ENCODE measurements at places on chromosomes 6 and 20.

GRCh38 chr6:156689656-156690055, 87.5 kb upstream of the ARID1B start:
- no peak for DNase-seq

GRCh38 chr6:6886886-6887285, 220.9 kb upstream of the RREB1 start:
- DNase-seq = no peak

GRCh38 chr20:54475334-54476168, at the start of gene DOK5:
Gene DOK5, plus strand, starts transcription at chr20:54475593. Its CDS starts 354 bp downstream, at chr20:54475947.
- DNase-seq = no peak

GRCh38 chr6:129894921-129895320, 33.8 kb upstream of the TMEM244 start:
- DNase-seq = no peak

DNA sequence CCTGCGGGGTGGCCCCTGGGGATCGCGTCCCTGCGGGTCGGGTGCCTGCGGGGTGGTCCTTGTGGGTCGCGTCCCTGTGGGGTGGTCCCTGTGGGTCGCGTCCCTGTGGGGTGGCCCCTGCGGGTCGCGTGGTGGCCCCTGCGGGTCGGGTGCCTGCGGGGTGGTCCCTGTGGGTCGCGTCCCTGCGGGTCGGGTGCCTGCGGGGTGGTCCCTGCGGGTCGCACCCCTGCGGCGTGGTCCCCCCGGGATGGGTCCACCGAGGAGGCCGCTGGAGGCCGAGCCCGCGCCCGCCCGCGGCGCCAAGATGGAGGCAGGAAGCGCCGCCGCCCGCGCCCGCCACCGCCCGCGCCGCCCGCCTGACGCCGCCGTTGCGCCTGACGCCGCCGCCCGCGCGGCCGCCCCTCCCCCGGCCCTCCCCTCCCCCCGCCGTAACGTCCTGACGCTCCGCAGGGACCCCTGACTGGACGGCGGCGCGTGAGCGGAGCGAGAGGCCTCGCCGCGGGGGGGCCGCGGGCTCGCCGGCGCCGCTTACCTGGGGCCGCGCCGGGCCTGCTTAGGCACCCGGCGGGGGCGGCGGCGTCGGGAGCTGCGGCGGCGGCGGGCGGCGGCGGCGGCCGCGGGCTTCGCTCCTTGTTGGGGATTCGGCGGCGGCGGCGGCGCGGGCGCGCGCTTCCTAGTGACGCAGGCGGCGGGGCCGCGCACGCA, at the start of gene GMEB2:
TSS of gene GMEB2 (minus strand) at position 678 of the 705 bp plus-strand sequence. CDS start 7,704 bp downstream, outside the sequence.
- peak; percentile 34 for DNase-seq

DNA sequence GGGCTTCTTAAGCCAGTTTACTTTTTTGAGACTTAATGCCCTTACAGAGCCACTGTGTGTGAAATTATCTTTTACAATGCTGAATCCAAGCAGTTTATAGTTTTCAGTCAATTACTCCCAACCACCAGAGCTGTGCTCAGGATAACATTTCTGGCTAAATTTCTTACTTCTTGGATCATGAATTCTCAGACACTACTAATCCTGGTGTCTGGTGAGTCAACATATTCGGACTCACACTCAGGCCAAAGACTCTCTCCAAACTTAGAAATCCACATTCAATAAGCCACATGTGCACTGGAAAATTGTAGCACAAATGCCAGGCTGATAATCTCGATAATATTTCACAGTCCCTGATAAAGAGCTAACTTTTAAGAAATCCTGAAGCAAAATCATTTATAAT, 49.0 kb downstream of the PTPRT start:
- no peak for DNase-seq

DNA sequence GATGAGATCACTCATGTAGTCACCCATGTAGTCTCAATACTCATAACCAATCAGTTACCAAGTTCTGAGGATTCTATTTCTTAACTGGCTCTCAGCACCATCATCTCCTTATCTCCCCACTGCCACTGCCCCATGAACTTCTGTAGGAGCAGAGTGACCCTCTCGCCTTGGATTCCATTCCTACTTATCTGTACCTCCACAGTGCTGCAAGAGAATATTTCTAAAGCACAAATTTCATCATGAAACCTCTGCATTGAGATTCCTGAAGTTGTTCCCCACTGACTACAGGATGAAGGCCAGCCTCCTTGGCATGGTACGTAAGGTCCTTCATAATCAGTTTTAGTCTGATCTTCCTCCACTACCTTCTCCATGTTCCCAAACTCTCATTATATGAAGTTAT, 34.8 kb downstream of the BACH2 start:
- no peak for DNase-seq

- DNase-seq = no peak
Measured at GRCh38 chr6:113147544-113147943, 709.6 kb upstream of the MARCKS start.

DNA sequence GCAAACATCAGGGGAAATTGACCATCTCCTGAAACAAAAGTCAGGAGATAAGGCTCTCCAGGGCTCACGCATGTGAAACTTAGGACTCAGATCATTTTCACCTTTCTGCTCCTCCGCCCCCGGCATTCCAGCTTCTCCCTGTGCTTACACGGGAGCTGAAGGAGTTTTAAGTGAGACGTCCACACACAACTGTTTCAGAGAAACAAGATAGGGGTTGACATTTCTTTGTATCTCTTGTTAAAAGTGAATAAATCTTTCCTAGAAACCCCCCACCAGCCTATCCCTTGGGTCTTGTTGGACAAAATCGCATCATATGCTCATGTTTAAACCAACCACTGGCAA, 46.1 kb downstream of the FAM50B start:
- no peak for DNase-seq

- no peak for DNase-seq
Measured at GRCh38 chr20:37810027-37810426, 92.9 kb upstream of the VSTM2L start.

- DNase-seq = no peak
Measured at GRCh38 chr20:18987781-18988360, 174.3 kb downstream of the SCP2D1 start.

GRCh38 chr20:40630713-40631112, 58.3 kb downstream of the MAFB start:
- DNase-seq = no peak

- no peak for DNase-seq
Measured at GRCh38 chr20:10350188-10350842, 83.7 kb downstream of the MKKS start.

GRCh38 chr6:143140767-143141166, 80.1 kb downstream of the AIG1 start:
- DNase-seq = no peak

- no peak for DNase-seq
Measured at GRCh38 chr6:159701413-159701999, 8.5 kb upstream of the SOD2 start.

DNA sequence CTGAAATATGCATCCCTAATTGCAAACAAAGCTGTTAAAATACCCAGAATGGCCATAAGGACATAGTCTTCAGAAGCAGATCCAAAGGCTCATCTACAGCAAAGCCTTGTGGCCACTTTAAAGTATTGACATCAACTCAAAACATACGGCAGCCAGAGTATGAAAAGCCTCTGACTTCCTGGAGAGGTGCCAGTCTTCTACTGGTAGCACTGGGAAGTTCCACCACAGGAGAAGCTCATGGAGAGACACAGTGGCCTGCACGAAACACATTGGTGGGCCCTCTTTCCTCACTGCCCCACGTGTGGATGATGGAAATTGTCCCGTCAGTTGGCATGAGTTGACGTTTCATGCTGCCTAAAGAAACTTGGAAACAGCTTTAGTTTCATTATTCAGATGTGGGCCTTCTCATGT, 202.6 kb upstream of the HEY2 start:
- DNase-seq = no peak

DNA sequence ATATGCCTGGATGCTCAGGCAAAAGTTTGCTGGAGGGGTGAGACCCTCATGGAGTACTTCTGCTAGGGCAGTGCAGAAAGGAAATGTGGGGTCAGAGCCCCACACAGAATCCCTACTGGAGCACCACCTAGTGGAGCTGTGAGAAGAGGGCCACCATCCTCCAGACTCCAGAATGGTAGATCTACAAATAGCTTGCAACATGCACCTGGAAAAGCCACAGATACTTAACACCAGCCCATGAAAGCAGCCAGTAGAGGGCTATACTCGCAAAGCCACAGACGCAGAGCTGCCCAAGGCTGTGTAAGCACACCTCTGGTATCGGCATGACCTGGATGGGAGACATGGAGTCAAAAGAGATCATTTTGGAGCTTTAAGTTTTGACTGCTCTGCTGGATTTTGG, 60.7 kb upstream of the GJE1 start:
- no peak for DNase-seq

DNA sequence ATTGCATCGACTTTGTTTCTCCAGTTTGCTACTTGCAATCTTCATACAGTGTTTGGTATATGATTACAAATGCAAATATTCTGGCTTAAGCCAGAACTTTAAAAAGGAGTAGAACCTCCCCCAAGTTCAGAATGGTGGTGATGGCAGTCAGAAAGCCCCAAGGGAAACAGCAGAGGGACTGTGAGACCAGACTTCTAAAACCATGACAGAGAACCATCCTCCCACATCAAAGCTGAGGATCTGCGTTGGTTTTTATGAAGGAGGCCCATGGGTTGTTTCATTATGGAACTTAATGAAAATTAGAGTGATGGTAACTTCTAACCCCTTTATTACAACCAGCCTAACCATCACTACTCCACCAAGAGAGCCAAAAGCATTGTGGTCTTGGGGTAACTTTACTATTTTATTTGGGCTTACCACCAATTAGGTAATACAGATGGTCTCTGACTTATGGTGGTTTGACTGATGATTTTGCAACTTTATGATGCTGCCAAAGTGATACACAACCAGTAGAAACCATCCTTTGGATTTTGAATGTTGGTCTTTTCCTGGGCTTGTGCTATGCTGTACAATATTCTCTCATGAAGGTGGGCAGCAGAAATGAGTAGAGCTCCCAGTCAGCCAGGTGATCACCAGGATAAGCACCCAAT, 10.9 kb upstream of the MRS2 start:
- DNase-seq = no peak

- DNase-seq = no peak
Measured at GRCh38 chr6:96381246-96381645, 140.4 kb upstream of the UFL1 start.

GRCh38 chr20:44273231-44274215, 26.4 kb downstream of the GDAP1L1 start:
- DNase-seq = no peak

DNA sequence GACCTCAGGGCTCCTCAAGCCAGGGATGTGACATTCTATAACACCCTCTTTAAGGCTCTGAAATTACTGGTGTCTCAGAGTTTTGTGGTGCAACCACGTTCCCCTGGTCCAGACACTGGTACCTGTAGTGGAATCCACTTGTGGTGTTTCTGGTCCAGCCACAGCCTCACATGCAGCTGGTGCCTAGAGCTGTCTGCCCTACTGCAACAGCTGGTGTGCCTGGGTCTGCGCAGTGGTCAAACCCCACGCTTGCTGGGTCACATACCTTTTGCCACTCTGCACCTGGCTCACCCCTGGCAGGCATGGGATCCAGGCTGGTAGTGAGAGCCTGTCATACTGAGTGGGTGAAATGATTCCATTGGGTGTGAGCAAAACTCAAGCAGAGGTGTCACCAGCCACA, 1230.2 kb upstream of the EYS start:
- DNase-seq = no peak

DNA sequence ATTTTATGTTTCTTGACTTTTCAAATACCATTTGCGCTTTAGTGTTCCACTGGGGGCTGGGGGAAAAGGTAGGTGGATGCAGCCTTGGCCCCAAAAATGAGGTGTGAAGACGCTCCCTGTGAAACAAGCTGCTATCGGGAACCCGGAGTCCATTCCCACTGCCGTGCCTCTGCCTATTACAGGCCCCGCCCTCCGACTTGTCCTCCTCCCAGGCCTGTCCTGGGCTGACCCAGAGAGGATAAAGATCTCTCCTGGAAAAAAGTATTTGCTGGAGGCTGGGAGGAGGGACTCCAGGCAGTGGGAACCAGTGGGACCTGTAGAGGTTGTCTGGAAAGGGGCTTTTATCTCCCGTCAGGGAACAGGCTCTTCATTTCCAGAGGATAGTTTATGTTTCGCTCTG, 215.0 kb downstream of the SLC24A3 start:
- DNase-seq = no peak

GRCh38 chr6:166957805-166958076, 1.4 kb upstream of the RNASET2 start:
- no peak for DNase-seq

GRCh38 chr20:43722153-43722505, 4.7 kb downstream of the GTSF1L start:
- DNase-seq = no peak

DNA sequence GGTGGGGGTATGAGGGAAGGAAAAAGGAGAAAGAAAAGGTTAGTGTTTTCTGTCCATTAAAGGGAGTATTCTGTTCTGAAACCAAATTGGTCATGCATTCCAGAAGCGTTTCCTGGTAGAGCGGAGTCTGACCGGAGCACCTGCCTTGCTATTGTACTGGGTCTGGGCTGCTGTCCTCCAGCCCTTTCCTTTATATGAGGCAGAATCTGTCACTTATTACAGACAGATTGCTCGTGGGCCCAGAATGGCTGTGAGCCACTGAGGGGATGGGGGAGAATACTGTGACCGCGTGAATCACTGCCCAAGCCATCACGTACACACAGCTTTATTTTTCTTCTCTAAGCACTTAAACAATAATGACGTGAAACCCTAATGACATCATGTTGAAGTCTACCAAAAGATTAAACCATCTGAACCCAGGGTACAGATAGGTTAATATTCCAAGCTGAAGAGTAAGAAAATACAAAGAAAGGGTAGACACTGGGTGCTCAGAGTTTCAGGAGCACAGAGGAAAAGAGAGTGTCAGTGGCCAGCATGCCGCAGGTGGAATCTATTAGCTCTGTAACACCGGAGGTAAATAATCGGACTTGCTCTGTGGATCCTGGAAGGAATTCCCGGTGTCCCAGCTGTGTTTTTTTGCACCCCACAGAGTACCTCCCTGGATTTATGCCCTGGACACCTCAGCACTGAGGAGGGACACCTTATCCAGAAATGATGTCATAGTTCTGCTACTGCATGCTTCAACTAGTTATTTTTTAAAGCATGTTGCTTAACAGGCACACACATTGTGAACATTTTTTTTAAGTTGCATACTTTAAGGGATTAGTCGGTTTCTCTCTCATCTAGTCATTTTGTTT, 573.3 kb downstream of the PKHD1 start:
- no peak for DNase-seq

DNA sequence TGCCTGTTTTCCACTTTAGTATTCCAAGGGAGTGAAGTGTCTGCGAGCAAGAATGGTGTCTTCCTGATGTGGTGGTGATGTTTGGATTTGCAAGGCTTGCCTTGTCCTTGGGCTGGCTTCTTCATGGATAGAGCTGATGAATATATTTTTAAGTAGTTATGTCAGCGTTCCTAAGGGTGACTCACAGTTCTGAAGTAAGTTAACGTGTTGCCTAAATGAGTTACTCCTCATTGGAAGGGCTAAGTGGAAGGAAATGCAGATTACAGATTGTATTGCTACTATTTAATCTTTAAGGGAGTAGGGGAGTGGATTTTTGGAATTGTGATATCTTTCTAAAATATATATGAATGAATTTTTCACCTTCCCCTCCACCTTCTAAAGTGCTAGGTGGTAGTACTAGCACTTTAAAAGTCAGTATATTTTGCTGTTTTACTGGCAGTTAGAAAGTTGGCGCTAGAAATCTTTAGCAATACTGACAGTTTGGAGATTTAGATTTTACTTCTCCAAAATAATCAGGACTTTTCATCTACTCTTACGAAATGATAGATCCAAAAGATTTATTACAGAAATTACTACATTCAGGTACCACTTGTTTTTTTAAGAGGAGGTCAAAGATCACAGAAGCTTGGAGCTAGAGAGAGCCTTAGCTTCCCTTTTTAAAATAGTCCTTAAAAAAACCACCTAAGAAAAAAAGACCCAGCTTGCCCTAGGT, 197.4 kb downstream of the JARID2 start:
- no peak for DNase-seq

- no peak for DNase-seq
Measured at GRCh38 chr20:23237201-23237600, 113.4 kb upstream of the NXT1 start.

Data from activated CD8-positive, alpha-beta memory T cell treated with anti-CD3 and anti-CD28 coated beads for 48 hours (primary cell).